ENCODE measurements at places on chromosomes 4 and X. TPM values are rescaled to one million over a fixed set of nuclear protein-coding genes. Genes with fewer than 3 reads are reported as not detected.

Gene PARM1
- 0.19 TPM for total RNA-seq

Gene PITX2
- total RNA-seq, result not detected

Gene PLAC1
- total RNA-seq, result 1.1 TPM

Gene SERTM2
- total RNA-seq, result 0.05 TPM

Gene GAGE12J
- not detected for total RNA-seq

DNA sequence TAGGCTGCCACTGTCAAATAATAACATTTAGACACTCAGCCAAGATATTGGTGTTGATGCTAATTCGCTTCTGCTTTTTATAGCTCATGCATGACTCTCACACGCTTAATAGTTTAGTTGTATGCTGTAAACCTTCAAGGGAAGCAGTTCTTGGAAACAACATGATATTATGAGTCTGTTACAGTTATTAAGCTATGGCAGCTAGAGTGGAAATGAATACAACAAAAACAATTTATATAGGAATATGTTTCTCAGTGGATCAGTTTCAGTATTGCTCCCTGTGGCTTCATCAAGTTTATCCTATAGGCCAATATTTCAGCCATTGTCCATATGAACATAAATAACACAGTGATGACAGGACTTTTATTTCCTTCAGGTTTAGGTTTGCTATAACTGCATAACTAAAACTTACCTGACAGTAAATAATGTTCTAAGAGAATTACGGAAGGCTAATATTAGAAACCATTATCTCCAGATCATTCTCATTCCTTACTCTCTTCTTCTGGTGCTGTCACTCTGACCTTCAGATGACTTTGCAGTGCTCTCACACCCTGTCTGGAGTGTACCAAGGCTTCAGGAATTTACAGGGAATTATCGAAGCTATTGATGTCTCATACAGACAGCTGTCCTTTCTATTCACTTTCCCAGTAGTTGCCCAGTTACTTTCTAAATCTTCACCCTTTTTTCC lies 555.0 kb downstream of the ANKRD50 start:
- DNase-seq, result no peak
- no peaks in the 10 kb centered on the region for H3K27me3 ChIP-seq

GRCh38 chr4:70630162-70630561 lies 1.6 kb downstream of the ENAM start:
- no peak for DNase-seq
- no peak overlapping the region for H3K27ac ChIP-seq
- no peaks in the 10 kb centered on the region for H3K27me3 ChIP-seq
- H3K36me3 ChIP-seq, result no peaks in the 10 kb centered on the region
- H3K4me3 ChIP-seq, result no peak overlapping the region

DNA sequence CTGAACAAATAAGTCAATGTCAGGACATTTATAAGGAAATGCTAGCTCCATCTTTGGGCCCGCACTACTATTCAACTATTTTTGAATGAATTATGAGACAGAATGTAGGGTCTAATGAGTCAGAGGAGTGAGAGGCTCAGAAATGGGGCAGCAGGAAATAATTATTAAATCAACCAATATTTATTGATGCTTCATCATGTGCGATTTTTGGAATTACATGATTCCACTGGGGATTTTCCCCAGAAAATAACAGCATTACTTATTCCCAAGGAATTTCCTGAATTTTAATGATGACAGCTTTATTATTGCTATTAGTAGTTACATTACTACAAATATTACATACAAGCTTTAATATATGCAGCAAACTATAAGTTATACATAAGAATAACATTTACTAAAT lies 49.3 kb upstream of the PHF8 start:
- H3K4me1 ChIP-seq, result no peaks in the 10 kb centered on the region
- peaks cover 8% of the 10 kb centered on the region for H3K27me3 ChIP-seq
- H3K4me3 ChIP-seq, result no peak overlapping the region
- H3K27ac ChIP-seq, result no peak overlapping the region
- no peaks in the 10 kb centered on the region for H3K36me3 ChIP-seq
- DNase-seq, result no peak

Data from activated T-cell treated with anti-CD3 and anti-CD28 coated beads, Interleukin-2, amount 50 U/mL, for 72 hours (primary cell).